ENCODE measurements at places on chromosomes 13 and 19. TPM values are rescaled to one million over a fixed set of nuclear protein-coding genes. Genes with fewer than 3 reads are reported as not detected.

DNA sequence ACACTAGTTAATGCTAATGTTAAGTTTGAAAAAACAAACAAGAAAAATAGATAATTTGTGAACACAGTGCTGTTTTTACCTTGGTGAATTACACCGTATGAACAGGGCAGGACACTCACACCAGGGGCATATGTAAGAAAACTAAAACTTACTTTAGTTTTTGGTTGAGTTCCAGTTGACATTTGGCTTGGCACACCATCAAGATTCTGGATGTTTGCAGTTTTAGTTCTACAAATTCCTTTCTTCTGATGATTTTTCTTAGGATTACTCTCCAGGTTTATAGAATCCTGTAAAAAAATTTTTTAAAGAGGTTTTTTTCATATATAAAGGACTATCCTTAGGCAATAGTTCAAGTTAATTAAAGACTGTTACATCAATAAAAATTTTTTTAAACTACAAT lies 238.5 kb upstream of the STARD13 start:
- H3K36me3 ChIP-seq, result no peaks in the 10 kb centered on the region
- H3K27me3 ChIP-seq, result no peaks in the 10 kb centered on the region
- peak overlapping the region; percentile 75 for H3K27ac ChIP-seq
- H3K4me1 ChIP-seq, result peaks cover 46% of the 10 kb centered on the region

GRCh38 chr13:48334534-48335127 lies 31.1 kb downstream of the RB1 start:
- peaks cover 28% of the 10 kb centered on the region for H3K36me3 ChIP-seq
- DNase-seq, result no peak
- no peaks in the 10 kb centered on the region for H3K27me3 ChIP-seq
- H3K27ac ChIP-seq, result no peak overlapping the region

GRCh38 chr13:71867131-71867814 lies at the start of gene DACH1:
Gene DACH1, minus strand, starts transcription at chr13:71867204.
- DNase-seq, result no peak
- H3K36me3 ChIP-seq, result no peaks in the 10 kb centered on the region
- H3K27ac ChIP-seq, result no peak within 1 kb of the TSS
- H3K27me3 ChIP-seq, result peaks cover 83% of the 10 kb centered on the region
- H3K4me1 ChIP-seq, result peaks cover 24% of the 10 kb centered on the region

- peak; percentile 98 for DNase-seq
- peaks cover 41% of the 10 kb centered on the region for H3K4me1 ChIP-seq
- peak overlapping the region; percentile 89 for H3K4me3 ChIP-seq
- no peaks in the 10 kb centered on the region for H3K36me3 ChIP-seq
- peak overlapping the region; percentile 70 for H3K27ac ChIP-seq
Observed at GRCh38 chr19:7394731-7395359, 46.1 kb downstream of the ARHGEF18 start.

- no peaks in the 10 kb centered on the region for H3K4me1 ChIP-seq
- no peak overlapping the region for H3K27ac ChIP-seq
- peaks cover 4% of the 10 kb centered on the region for H3K27me3 ChIP-seq
- no peaks in the 10 kb centered on the region for H3K36me3 ChIP-seq
Observed at GRCh38 chr19:48053856-48054255, 10.0 kb upstream of the CABP5 start.

DNA sequence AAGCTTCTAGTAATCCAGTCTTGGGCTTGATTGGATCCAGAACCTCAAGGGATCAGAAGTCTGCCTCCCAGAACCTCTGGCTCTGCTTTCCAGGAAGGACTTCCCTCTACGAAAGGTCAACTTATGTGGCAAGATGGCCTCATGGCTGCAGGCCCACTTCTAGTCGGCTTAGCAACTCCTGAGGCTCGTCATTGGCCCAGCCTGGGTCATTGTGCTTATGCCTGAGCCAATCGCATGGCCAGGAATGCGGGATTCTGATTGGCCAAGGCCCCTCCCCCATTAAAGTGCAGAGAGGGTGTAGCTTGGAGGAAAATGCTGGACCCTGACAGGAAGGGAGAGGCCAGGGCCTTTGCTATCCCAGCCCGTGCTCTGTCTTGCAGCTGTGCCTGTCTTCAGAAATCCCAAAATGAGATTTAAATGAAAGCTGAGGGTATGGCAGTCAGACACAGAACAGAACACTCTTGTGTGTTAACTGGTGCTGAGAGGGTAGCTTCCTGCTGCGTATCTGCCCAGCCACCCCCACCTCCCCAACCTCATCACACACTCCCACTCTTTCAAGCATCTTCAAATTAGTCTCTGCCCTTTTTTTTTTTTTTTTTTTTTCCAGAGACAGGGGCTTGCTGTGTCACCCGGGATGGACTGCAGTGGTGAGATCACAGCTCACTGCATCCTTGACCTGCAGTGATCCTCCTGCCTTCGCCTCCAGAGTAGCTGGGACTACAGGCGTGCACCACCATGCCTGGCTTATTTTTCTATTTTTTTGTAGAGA lies 5.5 kb upstream of the CCNE1 start:
- H3K36me3 ChIP-seq, result no peaks in the 10 kb centered on the region
- H3K27ac ChIP-seq, result no peak overlapping the region
- DNase-seq, result no peak
- no peaks in the 10 kb centered on the region for H3K27me3 ChIP-seq

DNA sequence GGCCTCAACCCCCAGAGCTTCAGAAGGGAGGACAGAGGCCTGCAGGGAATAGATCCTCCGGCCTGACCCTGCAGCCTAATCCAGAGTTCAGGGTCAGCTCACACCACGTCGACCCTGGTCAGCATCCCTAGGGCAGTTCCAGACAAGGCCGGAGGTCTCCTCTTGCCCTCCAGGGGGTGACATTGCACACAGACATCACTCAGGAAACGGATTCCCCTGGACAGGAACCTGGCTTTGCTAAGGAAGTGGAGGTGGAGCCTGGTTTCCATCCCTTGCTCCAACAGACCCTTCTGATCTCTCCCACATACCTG lies 969 bp upstream of the CEACAM5 start:
- no peaks in the 10 kb centered on the region for H3K4me1 ChIP-seq
- H3K27ac ChIP-seq, result no peak overlapping the region
- no peak for DNase-seq
- no peaks in the 10 kb centered on the region for H3K36me3 ChIP-seq
- H3K4me3 ChIP-seq, result no peak overlapping the region
- peaks cover under 1% of the 10 kb centered on the region for H3K27me3 ChIP-seq

DNA sequence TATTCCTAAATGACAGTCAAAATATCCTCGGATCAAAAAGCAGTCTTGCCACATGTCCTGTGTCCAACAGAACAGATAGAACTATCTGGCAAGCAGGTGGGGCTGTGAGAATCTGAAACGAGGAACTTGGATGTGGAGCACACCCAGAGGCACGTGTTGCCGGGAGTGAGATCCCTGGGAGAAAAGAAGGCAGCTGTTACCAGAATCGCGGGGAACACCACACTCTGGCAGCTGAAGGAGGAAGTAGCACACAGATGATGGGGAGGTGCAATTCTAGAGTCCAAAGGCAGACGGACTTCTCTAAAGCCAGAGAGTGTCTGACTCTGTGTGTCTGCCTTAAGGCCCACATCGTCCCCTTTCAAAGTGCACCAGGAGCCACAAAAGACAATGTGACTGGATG lies 22.3 kb downstream of the SLC7A1 start:
- H3K4me1 ChIP-seq, result peaks cover 53% of the 10 kb centered on the region
- peak overlapping the region; percentile 63 for H3K27ac ChIP-seq
- H3K4me3 ChIP-seq, result no peak overlapping the region
- peaks cover 13% of the 10 kb centered on the region for H3K36me3 ChIP-seq
- DNase-seq, result no peak

DNA sequence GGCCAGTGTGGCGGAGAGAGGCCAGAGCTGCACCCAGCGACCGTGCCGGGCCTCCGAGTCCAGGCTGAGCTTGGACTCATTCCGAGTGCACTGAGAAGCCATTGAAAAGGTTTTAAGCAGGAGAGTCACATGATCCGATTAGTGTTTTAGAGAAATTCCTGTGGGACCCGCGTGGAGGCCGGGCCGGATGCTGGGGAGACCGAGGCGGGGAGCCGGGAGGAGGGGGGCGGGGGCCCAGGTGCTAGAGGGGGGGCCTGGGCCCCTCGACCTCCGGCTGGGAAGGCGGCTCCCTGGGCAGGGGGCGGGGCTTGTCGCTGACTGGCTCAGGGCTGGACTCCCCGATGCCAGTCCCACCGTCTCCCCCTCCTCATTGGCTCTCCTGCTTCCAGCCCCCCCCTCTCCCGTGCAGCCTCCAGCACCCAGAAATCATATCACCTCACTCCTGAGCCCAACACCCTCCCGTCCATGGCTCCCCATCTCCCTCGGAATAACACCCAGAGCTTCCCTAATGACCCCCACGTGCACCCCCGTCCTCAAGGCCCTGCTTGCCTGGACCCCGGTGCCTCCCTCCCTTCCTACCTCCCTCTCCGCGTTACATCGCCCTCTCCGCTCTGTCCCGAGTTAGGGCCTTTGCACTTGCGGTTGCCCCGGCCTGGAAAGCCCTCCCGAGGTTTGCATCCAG lies 5.2 kb upstream of the ZNF579 start:
- H3K4me1 ChIP-seq, result peaks cover 34% of the 10 kb centered on the region
- no peaks in the 10 kb centered on the region for H3K27me3 ChIP-seq
- peak overlapping the region; percentile 72 for H3K4me3 ChIP-seq
- peak overlapping the region; percentile 94 for H3K27ac ChIP-seq

- H3K4me3 ChIP-seq, result no peak overlapping the region
Observed at GRCh38 chr13:90120026-90120425, 1227.5 kb upstream of the MIR17HG start.

GRCh38 chr13:90187478-90188350 lies 1159.8 kb upstream of the MIR17HG start:
- H3K27me3 ChIP-seq, result no peaks in the 10 kb centered on the region
- DNase-seq, result no peak
- H3K4me1 ChIP-seq, result peaks cover 4% of the 10 kb centered on the region
- no peak overlapping the region for H3K27ac ChIP-seq
- no peaks in the 10 kb centered on the region for H3K36me3 ChIP-seq

- H3K4me1 ChIP-seq, result peaks cover 5% of the 10 kb centered on the region
Observed at GRCh38 chr13:77919246-77919920, 752 bp upstream of the EDNRB start.

DNA sequence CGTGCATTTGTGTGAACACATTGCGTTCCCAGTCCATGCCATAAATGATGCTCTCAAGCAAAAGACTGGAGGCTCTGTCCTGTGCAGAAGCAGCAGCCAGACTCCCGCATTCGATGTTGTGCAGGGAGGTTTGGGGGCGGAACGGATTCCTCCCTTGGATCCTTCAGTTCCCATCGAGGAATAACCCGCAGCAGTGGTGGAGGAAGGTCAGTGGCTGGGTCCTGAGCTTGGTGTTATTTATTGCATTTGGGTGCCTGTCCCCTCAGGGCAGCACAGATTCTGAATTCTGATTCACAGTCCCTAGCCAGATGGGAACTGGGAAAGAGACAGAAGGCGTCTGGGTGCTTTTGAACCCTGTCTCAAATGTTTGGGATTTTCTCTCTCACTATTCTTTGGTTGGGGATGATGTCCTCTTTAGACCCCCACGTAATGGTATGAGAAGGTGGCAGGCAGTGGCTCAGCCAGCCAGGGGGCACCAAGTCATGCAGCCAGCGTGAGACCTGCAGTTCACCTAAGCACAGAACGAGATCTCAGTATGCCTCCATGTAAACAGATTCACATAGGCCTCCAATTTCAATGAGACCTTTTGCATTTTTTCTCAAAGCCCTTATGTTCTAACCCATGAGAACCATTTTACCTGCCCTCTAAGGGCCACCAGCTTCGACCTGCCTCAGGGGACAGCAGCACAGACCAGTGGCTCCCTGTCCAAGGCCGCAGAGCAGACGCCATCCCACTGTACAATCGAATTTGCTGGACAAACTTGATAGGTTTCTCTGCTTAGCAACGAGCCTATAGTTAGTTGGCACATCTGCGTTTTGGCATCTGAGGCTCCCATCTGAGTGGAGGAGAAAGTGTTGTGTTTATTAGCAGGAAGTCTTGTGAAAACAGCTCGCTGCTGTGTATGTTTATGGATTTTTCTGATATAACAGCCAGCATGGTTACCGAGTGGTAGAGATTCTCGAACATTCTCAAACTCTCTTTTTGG lies 17.8 kb downstream of the KCTD15 start:
- DNase-seq, result no peak
- peaks cover 26% of the 10 kb centered on the region for H3K4me1 ChIP-seq
- H3K27me3 ChIP-seq, result no peaks in the 10 kb centered on the region
- H3K4me3 ChIP-seq, result no peak overlapping the region
- H3K27ac ChIP-seq, result peak overlapping the region; percentile 36
- peaks cover 35% of the 10 kb centered on the region for H3K36me3 ChIP-seq

- H3K27ac ChIP-seq, result no peak overlapping the region
- no peak for DNase-seq
- no peak overlapping the region for H3K4me3 ChIP-seq
- no peaks in the 10 kb centered on the region for H3K27me3 ChIP-seq
Observed at GRCh38 chr19:1226522-1227303, 11.1 kb downstream of the CBARP start.

Gene PSG11
- not detected for total RNA-seq

Gene EPS8L1
- 4.5 TPM for total RNA-seq

Gene VSTM2B
- total RNA-seq, result not detected

Gene GPR18
- total RNA-seq, result not detected

Gene TICAM1
- total RNA-seq, result 6.2 TPM

Measured in osteocyte (in vitro differentiated cells).